ENCODE measurements at places on chromosomes 3 and 15. TPM values are rescaled to one million over a fixed set of nuclear protein-coding genes. Genes with fewer than 3 reads are reported as not detected.

Gene MYZAP
- 1.8 TPM for total RNA-seq

Gene SLC28A2
- 0.19 TPM for total RNA-seq

Gene KLHDC8B
- 9.2 TPM for total RNA-seq

Gene ARMC8
- total RNA-seq, result 53.6 TPM

Gene ZSCAN29
- total RNA-seq, result 15.6 TPM

Gene GOLIM4
- 17.9 TPM for total RNA-seq

Gene FBXL2
- total RNA-seq, result 1.3 TPM

Gene TEX55
- not detected for total RNA-seq

Gene SPINT1
- 1.2 TPM for total RNA-seq

Gene GHRL
- total RNA-seq, result 0.08 TPM

Gene MST1R
- 0.42 TPM for total RNA-seq

Gene FETUB
- 3.1 TPM for total RNA-seq

Gene PLA2G4B
- 0.33 TPM for total RNA-seq

Gene HIGD2B
- total RNA-seq, result not detected

Gene OXTR
- total RNA-seq, result 0.08 TPM

Gene PIERCE2
- 0.23 TPM for total RNA-seq

Gene TRIM71
- total RNA-seq, result under 0.01 TPM

Data from liver (tissue), 10 donors.